Anterior cingulate cortex (tissue), 58 donors: ENCODE measurements at places on chromosomes 5 and 9.

DNA sequence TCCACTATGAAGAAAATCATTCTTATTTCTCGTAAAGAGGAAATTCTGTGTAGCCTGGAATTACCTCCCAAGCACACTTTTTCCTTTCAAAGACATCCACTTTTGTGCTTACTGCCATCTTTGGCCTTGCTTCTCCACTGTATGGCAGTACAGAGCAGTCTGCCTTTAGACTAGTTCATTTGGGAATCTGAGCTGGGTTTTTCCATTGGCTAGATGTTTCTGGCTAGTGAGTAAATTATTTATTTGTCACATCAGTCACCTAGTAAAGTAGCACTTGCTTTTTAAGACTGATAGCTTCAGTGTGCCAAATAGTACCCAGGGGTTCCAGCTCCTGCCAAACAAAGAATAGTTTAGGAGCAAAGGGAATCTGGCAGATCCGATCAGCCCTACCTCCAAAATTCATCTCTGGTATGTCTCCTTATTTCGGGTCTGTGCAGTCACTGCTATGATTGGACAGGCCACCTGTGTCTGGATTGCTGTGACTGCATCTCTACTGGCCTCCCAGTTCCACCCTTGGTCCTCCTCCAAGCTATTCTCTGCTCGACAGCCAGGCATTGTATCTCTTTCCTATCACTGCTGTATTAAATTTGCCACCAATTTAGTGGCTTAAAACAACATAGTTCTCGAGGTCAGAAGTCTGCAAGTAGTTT is 97.6 kb downstream of the NUDT12 start:
- no peak for DNase-seq

DNA sequence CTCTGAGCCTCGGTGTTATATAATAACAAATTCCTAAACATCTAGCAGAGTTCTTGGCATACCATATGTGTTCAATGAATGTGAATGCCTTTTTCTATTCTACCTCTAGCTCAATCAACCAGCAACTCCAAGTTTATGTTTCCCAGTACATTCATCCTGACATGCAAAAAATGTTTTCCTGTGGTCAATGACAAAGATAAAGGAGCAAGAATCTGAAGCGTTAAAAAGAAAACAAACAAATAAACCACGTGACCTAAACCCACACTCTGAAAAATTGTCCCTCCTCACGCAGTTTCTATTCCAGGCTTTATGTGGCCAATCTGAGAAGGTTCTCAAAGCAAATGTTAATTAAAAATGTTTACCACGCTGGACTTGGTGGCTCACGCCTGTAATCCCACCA is 18.0 kb downstream of the KLF4 start:
- no peak for DNase-seq

- DNase-seq = no peak
Observed at GRCh38 chr5:83488271-83488670, 16.7 kb downstream of the VCAN start.

DNA sequence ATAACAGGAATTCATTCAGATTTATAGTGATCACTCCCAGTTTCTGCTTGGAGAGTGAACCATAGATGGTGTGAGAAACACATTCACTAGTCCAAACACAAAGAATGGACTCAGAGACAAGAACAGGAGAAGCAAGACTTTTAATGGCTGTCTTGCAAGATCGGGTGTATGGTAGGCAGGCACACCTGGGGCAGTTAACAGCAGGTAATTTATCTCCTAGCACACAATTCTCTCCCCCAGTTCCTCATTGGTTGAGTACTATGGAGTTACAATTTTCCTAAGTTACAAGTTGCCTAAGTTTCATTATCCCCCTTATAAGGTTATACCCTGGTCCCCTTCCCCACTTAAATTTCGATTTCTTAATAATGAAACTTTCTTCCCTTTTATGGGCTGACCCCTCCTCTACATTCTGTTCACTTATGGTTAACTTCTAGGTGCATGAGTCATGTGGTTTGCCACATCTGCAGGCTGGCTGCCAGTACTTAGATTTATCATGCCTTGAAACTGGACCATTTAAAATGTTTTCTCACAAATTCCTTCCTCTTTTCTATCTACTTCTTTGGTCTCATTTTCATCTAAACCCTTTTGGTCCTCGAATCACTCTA is 623.3 kb downstream of the HINT1 start:
- no peak for DNase-seq

DNA sequence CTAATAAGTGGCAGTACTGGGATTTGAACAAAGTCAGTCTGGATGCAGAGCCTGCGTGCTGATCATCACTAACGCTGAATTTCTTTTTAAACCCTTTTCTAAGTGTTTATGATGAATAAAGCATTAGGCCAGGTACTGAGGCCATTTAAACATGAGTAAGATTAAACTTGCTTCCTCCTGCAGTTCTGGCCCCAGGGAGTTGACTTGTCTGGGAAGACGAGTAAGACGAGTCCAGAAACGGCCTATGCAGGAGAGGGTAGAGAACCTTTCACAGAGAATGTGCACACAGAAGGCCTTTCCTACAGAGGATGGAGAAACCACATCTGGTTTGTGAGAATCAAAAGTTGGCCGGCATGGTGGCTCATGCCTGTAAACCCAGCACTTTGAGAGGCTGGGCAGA is 42.9 kb downstream of the SPRY4 start:
- no peak for DNase-seq

DNA sequence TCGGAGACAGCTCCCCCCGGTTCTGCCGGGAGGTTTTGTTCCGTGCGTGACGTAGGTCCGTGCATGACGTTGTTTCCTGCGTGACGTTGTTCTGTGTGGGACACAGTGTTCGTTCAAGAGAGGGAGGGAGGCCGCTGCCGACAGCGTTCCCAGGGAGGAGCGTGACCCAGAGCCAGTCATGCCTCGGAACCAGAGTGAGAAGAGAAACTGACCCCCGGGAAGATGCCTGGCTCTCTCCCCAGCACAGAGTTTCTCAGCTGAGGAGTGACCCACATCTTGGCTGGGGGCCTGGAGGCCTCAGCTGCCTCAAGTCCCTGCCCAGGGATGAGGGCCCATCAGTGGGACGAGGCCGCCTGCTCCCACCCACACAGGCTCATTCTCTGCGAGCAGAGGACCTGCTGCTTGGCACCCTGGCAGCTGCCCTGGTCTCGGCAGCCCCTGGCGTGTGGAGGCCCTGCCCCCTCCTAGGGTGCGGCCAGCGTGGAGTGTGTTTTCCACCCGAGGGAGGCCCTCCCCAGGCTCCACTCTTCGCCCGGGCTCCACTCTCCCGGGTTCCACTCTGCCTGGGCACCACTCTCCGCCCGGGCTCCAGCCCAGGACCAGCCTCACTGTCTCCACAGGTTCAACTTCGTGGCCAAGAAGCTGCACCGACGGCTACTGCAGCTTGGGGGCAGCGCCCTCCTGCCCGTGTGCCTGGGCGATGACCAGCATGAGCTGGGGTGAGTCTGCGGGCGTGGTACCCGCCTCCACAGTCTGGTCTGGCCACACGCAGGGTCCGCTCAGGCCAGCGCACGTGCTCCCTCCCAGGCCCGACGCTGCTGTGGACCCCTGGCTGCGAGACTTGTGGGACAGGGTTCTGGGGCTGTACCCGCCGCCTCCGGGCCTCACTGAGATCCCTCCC is 7.9 kb downstream of the NDOR1 start:
- DNase-seq = no peak

- DNase-seq = no peak
Observed at GRCh38 chr5:160493806-160494338, 72.2 kb downstream of the PTTG1 start.

DNA sequence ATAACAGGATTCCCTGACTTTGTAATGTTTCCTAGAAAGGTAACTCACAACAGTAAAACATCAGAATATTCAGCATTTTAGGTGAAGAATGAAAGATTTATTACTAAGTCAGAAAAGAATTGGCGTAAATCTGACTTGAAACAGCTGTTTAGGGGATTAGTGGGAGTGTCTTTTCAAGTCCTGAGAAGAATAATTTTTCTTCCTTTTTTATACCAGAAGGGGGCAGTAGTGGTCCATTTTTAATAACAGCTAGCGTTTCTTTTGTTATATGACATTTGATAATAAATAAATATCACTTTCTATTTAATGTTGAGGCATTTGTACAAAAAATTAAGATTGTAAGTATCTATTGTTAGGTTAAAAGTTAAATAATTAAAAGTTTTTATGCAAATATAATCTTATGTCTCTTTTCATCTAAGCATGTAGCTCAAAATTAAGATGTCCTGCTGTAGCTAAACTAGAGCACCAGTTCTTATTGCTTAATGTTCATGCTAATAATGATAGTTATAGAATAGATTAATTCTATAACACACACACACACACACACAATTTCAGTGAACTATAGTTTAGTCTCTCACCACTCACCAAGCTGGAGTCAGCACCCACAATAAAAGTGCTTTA is 258.7 kb upstream of the ARRDC3 start:
- no peak for DNase-seq

DNA sequence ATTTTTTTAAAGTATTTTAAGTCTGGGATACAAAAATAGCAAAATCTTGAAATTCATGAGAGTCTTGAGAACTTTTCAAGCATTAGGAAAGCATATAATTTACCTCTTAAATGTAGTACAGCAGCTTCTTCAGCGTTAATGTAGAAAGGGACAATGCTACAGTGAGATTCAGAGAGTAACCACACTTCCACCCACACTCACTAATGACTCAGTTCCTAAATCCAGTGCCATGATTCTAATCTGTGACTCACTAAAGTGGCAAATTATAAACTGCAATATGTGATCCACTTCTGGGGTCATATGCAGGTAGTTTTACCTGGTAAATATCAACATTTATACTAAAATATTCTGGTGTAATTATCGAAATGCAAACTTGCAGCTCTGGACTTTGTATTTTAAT is 434.5 kb upstream of the TUSC1 start:
- no peak for DNase-seq

DNA sequence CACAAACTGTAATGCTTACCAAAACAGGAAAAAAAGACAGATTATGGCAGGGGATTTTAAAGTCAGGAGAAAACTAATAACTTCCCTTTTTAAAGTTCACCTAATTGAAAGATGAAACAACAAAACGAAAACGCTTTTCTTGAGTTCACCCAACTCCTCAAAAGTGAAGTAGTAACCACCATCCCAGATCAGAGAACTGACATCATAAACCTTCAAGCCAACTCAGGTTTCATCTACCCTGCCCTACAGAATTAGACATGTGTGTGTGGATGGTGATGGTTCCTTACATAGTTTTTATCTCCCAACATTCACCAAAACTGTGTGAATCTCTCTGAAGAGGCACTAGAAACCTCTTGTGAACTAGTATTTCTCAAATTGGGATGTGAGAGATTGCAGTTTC is 195.2 kb upstream of the PTGER4 start:
- no peak for DNase-seq

GRCh38 chr5:14250748-14251701 is 107.9 kb downstream of the TRIO start:
- DNase-seq = no peak

- peak; percentile 12 for DNase-seq
Observed at GRCh38 chr9:135480071-135480939, 723 bp downstream of the PPP1R26 start.

- no peak for DNase-seq
Observed at GRCh38 chr5:68433526-68433922, 218.0 kb downstream of the PIK3R1 start.

DNA sequence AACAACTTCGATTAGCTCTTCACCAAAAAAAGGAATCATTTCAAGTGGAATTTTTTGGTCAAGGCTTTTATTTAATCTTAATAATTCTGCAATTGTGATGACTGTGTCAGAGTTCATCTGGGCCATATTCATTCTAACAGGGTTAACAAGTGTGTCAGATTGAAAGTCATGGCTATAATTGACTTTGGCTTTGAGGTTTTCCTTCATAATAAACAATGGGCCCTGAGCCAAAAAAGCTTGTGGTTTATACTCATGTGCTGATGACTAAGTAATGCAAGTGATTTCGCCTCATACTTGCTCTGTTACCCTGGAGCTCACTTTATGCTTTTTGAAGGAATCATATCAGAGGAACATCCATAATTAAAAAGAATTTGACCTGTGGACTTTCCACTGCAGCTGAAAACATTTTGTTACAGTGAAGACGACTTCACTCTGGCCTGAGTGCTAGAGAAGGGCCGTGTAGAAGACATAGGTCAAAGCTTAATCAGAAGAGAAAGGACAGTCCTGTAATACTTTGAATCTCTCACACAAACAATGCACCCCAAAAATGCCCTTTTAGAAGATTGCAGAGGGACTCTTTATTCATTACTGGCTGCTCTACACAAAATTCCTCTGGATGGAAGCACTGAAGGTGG is 101.7 kb downstream of the GDNF start:
- DNase-seq = no peak

- DNase-seq = no peak
Observed at GRCh38 chr5:171422495-171422894, 3.0 kb downstream of the FGF18 start.

DNA sequence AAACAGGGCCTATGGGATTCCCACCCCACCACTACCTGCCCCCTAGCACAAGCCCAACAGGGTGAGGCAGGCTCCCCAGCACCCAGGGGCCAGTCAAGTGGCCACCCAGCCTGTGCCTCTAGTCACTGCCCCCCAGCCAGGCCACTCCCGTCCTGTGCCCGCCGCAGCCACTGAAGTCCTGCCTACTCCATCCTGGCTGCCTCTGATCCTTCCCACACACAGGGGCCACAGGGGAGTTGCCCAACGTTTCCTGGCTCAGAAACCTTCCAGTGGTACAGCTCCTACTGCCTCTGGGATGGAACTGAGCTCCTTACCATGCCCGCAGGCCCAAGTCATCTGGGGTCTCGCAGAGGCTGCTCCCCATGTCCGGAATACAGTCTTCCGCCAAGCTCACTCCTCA is 70.2 kb upstream of the STXBP1 start:
- DNase-seq = no peak

- DNase-seq = no peak
Observed at GRCh38 chr5:127428748-127429147, 88.7 kb upstream of the PRRC1 start.

- no peak for DNase-seq
Observed at GRCh38 chr9:103872811-103873210, 221.3 kb upstream of the SMC2 start.

DNA sequence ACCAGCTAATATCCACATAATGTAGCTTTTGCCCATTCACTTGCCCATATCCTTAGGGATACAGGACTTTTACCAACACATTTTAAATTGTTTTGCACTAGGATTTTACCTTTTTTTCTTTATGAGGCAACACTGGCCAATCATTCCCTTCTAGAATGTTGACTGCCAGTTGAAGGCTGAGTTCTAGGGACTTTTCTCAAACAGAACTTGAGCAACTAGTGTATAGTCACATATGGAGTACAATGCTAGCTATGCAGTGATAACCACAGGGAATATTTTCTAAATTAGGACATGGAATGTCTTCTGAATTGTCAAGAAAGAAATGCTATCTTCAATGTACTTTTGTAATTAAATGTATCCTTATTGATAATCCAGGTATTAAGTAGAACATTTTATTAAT is 133.6 kb downstream of the OXCT1 start:
- no peak for DNase-seq
